Hematopoietic multipotent progenitor cell treated with erythropoietin and hydrocortisone succinate and interleukin-3 and kit ligand, for 4 days (in vitro differentiated cells): ENCODE measurements at places on chromosomes 6 and 20.

DNA sequence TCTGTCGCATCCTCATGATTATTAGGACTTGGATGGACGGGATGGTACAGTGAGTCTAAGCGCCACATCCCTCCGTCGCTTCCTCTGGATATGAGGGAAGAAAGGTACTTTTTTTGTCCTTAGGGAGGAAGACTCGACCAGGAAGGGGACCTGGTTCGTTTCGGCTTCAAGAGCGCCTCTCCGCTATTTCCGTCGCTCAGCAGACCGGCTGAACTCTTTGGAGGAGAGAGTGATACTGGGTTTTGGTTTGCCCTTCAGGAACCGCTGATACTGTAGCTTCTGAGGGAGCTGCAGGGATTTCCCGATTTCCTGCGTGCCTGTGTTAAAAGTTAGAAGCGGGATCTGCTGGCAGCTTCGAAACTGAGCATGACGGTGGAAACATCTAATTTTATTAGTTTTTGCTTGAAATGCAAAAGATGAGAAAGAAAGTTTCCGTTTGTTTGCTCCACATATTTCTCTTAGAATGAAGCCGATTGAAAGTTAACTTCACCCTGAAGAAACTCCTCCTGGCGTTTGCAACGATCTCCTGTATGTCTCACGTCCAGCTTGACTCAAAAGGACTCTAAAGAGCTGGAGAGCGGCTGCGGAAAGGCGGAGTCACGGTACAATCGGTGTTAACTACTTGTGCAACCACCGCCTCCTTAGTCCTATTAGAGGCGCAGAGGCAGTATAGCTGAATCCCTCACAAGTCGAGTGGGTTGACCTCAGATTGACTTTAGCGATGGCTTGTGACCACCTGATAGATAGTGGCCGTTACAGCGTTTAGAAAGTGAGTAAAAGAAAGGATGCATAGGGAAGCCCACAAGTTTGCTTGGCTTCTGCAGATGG, 129.4 kb downstream of the TRIM27 start:
- peak; percentile 62 for DNase-seq

DNA sequence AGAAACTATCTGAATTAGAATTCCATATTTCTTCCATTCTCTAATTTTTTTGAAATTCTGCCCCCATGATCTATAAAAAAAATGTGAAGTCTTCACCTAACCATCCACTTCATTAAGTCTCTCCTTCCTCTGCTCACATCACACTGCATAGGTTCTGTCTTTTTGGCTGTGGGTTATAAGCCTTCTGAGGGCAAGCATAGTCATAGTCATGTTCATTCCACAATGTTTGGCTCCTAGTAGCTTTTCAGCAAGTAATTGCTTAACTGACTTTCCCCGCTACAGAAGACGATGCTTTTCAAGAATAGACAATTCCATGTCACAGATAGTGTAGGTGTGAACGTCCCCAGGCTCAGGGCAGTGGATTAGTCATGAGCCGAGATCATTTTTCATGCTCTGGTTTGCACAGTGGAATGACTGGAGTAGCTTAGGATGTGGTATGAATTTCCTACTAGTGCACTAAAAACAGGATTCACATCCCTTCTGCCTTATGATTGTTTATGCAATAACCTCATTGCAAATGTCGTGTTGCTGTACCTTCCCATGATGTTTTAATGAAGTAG, 29.1 kb downstream of the WRNIP1 start:
- no peak for DNase-seq

GRCh38 chr20:10954908-10955580, 281.2 kb upstream of the JAG1 start:
- no peak for DNase-seq

DNA sequence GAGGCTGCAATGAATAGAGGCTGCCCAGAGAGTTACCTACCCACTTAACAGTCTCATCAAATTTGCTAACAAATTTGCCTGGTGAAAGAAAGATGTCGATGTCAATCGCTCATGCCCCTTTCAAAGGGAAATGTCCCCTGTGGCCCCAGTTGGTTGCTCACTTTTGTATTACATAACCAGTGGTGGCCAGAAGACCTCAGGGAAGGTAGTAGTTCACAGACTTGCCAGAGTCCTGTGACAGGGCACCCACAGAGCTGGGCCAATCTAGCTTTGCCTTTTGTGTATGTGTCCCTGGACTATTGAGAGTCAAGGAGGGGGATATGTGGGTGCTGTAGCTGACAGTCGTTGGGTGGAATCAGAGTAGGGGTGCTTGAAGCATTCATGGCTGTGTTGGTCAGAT, 70.7 kb upstream of the CCN6 start:
- no peak for DNase-seq

GRCh38 chr20:6678101-6678500, 89.4 kb upstream of the BMP2 start:
- no peak for DNase-seq

DNA sequence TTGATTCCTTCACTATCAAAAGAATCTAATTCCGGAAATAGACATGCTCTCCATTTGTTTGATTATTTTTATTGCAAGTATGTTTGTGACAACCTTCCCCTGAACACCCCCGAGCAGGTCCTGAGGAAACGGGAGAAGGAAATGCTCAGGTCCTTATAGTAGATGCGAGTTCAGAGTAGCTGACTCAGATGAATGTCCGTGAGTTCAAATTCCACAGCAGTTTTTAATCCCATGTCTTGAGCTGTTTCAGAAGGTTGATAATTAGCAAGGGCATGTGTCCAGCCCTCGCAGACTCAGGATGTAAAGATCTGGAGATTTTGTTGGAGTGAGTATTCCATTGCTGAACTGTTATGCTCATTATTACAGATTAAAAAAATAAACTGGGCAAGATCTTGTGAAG, 169.3 kb downstream of the BCAS1 start:
- DNase-seq, result no peak

DNA sequence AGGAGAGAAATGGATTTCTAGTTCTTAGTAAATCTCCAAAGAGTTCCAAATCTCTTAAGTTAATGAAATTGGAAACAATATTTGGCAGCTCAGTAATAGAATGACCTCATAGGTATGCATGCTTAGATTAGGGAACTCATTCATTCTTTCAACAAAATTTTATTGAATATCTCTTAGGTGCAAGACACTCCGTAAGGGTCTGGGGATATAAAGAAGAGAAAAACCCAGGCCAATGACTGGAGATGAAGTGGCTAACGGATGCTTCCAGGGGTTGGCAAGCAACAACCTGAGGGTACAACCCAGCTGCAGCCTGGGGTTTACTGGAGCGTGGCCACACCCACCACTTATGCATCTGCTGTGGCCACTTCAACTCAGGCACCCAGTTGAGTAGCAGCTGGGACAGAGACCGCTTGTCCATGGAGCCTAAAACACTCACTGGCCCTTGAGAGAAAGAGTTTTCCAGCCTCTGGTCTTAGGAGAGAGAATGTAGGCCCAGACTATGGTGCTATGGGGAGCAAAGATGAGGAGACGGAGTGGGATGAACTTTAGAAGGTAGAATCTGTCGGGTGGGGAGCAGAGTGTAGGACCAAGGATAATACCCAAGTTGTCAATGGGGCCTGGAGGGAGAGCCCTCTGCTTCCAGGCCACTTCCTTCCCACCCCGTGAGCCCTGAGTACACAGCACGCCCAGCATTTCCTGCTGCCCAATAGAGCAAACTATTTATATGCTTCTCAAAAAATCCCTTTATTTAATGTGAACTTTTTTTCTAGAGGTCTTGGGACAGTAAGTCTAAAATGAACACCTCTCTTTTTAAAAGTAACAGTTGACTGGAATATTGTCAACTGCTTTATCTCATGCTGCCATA, 46.8 kb upstream of the PXDC1 start:
- DNase-seq, result no peak

GRCh38 chr6:156557251-156557910, 219.8 kb upstream of the ARID1B start:
- peak; percentile 74 for DNase-seq

GRCh38 chr6:35021004-35021403, 120.1 kb downstream of the TCP11 start:
- DNase-seq, result no peak

DNA sequence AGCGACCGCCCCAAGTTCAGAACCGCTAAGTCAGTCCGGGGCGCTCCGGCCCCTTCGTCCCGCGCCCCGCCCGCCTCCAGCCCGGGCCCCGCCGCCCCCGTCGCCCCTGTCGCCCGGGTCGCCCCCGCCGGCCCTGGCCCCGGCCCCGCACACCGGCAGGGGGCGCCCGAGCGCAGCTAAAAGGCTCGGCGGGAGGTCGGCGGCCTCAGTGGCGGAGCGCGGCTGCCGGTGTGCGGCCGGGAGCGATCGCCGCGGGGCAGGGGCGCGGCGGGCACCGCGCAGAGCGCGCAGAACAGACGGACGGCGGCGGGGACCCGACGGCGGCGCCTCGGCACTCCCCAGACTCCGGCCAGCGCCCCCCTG, at the start of gene FNDC1:
FNDC1 (plus strand) TSS at position 208 of the 363 bp plus-strand sequence. CDS start 197 bp downstream, outside the sequence.
- peak; percentile 77 for DNase-seq

DNA sequence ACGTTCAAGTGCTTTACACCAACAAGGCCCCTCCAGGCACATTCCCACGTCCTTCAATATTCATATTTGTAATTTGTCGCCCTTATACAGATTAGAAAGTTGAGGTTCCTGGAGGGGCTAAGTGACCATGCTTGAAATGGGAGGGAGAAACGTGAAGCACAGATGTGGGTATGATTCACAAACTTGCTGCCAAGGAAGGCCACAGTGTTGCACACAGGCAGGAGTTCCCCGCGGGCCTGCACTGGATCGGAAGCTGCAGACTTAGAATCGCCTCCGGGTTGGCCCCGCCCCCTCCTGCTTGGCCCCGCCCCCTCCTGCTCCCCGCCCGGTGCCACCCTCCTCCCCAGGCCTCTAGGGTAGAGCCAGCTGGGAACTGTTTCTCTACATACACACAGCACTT, 58.2 kb upstream of the QKI start:
- DNase-seq, result peak; percentile 13

DNA sequence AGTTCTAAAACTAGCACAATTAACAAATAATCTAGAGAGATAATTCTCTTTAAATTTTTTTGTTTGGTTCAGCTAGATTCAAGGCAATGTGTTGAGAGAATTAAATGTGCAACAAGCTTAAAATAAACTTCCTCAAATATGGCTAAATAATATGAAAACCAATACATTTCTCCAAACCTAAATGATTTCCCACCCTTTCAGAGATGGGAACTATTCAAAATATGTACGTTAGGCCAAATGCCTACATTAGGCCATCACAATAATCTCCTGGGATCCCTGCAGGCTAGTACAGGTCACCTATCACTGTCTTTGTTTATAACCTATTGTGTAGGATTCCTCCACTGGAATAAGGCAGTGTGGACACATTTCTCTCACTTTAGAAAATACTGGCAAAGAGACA, 1.7 kb downstream of the FAXC start:
- DNase-seq, result no peak

GRCh38 chr6:107618672-107619071, 128.8 kb downstream of the SOBP start:
- DNase-seq, result no peak

DNA sequence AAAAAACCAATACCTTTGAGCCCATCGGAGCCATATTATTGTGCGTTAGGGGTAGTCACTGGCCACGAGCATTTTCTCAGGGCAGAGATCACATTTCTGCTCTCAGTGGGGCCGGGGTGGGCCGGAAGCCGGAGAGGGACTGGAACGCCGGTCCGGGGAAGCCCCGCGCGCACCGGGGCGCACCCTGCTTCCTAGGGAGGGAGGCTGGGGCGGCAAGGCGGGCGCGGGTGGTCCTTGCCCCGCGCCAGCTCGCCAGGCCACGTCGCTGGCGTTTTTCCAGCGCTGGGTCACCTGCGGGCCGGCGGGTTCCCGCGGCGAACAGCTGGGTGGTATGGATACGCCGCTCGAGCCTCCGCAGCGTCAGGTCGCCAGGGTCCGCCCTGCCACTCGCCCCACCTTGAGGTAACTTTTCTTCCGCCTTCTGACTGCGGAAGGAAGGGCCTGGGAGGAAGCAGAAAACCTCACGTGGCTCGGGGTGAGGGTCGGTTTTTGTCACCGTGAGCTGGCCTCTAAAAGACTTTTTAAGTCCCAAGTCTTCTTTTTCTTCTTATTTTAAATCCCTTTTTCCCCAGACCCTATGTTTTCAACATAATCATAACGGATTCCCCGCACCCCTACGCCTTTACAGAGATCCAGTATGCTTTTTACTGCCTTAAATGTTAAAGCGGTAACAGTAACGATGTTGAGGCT, 2.7 kb upstream of the EEF1A1 start:
- DNase-seq, result peak; percentile 92
